ENCODE measurements at places on chromosomes 4 and X.

GRCh38 chrX:101483705-101484104, 1.6 kb upstream of the ARMCX4 start:
- DNase-seq: no peak

- DNase-seq: no peak
These were observed 558.8 kb downstream of the MID1IP1 start for GRCh38 chrX:39360101-39360500.

DNA sequence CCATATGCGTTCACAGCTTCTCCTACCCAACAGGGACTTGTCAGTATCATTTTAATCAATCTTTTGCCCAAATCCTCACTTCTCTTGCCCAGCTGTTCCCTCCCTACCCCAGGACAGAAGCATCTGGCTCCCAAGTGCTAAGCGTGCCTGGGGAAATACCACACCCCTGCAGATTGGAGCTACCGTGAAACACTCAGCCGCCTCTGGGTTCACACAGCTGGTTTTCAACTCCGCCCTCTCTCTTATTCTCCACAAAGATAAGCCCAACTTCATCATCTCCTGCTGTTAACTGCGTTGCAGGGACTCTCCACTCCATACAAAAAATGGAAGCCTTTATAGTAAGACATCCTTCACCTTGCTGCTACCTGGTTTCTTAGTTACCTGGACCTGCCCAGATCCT, 147.3 kb upstream of the FTHL17 start:
- no peak for DNase-seq

GRCh38 chr4:88211473-88212252, 53.2 kb upstream of the ABCG2 start:
- DNase-seq: peak; percentile 4
